H7 (cell line): ENCODE measurements at places on chromosomes 5 and 9. TPM values are rescaled to one million over a fixed set of nuclear protein-coding genes. Genes with fewer than 3 reads are reported as not detected.

DNA sequence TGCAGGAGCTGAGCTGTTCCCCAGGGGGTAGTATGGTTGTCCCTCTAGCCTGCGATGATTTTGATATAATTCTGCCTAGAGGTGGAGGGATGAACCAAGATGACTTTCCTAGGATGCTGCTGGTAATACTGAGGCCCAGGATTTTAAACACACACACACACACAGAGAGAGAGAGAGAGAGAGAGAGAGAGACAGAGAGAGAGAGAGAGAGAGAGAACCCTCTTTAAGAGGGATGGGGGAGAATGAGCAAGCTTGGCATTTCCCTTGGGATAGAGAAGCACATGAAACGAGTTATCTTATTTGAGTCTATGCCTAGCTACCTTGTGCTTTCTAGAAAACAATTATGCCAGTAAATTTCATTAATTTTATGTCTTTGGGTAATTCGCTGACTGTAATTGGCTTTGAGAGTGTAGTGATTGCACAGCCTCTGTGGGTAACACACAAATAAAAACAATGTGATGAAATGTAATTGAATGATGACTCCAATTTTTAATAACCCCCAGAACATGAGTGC, 338.4 kb downstream of the ARHGEF28 start:
- DNase-seq, result no peak

DNA sequence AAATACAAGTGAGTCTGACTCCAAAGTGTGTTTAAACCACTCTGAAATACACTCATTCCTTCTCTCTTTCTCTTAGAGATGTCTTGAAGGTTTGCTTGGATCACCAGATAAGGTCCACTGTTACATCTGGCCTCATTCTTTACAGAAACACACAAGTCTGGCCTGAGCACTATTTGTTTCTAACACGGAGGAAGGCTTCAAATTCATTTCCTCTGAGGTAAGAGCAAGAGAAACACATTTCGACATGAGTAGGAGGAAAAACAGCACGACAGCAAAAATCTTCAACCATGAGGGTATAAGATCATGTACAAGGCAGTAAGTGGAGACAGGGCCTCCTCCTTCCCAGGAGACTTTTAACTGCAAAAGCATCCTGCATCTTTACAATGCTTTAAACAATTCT, 8.0 kb downstream of the SIL1 start:
- no peak for DNase-seq

CTSL gene
- 46.8 and 47.7 TPM in 2 replicates for total RNA-seq

DNA sequence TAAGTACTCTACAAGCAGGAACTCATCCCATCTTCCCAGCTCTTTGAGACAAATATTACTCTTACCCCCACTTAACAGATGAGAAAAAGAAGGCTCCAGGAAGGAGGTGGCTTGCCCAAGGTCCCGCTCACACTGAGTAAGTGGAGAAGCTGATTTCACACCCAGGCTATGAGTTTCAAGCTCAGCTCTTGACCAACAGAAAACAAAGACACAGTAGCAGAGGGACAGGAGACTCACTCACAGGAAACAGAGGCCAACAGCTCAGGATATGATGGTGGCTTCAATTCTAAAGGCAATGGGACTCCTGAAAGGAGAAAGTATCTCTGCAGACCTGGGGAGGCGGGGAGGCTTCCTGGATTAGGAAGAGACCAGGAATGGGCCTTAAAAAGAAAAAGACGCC, 6.7 kb upstream of the TCF7 start:
- no peak for DNase-seq

- DNase-seq, result no peak
These were observed 149.2 kb downstream of the LRRC70 start for GRCh38 chr5:62727861-62728260.

SNCAIP gene
- 4.2 and 7.4 TPM in 2 replicates for total RNA-seq

- DNase-seq, result peak; percentile 43
These were observed 5.3 kb upstream of the ACO1 start for GRCh38 chr9:32378993-32379729.

GRCh38 chr5:58156361-58156760, 303.5 kb downstream of the PLK2 start:
- DNase-seq, result no peak

DNA sequence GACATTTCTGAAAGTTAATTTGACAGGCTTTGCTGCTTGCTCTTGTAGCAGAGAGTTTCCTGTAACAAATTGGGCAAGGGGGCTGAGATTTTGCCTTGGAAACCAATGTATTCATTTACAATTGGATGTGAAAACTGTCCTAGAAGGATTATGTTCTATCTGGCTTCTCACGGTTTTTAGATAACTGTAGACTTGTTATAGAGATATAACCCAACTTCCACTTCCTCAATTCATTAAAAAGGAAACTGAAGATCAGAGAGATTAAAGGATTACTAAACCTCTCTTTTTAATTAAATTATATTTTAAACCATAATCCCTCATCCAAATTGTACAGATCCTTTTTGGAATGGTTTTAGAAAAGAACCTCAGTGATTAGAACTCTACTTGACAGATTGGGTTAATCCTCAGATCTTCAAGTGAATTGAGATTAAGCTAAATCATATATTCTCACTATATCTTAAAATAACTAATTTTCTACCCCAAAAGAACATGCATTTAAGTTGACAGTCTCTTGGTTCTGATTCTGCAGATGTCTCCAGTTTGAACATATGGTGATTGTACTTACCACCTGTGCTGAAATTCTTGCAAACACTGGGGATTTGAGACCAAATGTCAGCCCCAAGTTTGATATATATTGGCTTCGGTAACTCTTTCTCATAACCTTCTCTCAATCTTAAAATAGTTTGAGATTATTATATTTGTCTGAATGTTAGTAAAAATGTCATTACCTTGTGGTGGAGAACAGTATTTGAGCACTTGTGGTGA, 130.1 kb upstream of the C9orf72 start:
- DNase-seq, result no peak

NIM1K gene
- total RNA-seq, result not detected in 2 replicates

DNA sequence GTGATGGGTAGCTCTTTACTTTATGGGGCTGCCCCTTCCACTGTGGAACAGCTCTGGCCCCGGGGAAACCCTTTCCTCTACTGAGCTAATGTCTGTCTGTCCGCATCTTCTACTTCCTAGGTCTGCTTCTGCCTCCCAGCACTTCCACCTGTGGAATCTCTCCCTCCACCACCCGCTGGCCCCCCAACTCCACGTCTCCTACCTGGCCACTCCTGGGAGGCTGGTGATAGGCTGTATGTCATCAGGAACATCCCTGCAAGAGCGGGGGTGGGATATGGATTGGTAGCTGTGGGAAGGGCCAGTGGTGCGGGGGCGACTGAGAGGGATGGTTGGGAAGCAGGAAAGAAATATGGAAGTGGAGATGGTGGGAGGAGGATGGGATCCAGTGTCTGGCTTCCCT, 9.2 kb downstream of the ALAD start:
- peak; percentile 18 for DNase-seq

GRCh38 chr5:75523275-75523674, 11.6 kb downstream of the POLK start:
- no peak for DNase-seq

- DNase-seq, result no peak
These were observed 156.1 kb downstream of the GHR start for GRCh38 chr5:42579320-42579719.

DNA sequence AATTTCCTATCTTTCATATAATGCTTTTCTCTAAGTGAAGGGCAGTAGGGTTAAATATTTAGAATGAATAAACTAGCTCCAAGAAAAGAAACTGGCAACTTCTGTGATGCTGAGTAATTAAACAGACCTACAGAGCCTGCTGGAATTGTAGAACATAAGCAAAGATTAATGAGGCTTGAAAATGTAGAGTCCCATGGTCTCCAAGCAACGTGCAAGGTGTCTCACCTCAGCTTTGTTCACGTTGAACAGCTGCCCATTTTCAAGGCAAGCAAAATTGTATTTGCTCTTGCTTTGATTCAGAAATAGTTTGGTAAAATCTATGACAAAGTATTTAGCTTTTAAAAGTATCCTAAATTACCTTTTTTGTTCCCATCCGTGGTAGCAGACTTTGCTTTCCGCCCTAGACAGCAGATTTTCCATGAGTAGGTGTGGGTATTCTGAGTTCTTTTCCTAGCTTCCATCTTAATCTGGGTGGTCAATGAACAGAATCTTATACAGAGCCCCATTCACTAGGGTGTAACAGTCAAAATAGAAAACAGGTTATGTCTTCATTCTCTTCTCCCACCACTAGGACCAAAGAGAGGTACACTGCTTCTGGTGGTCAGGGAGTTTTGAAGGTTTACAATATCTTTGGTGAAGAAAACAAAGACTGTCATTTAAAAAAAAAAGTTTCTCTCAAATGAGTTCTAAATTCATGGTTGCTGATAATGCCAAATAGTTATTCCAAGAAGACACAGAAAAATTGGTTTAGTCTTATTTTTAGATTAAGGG, 52.1 kb upstream of the TYRP1 start:
- no peak for DNase-seq

ENG gene
- total RNA-seq, result 1.4 and 1.8 TPM in 2 replicates

- no peak for DNase-seq
These were observed 17.0 kb downstream of the CDK5RAP2 start for GRCh38 chr9:120562861-120563443.

- no peak for DNase-seq
These were observed 600.1 kb upstream of the RGMB start for GRCh38 chr5:98173334-98173733.

IL9 gene
- not detected in 2 replicates for total RNA-seq

- DNase-seq, result no peak
These were observed 45.7 kb downstream of the MUSK start for GRCh38 chr9:110714314-110714713.

- DNase-seq, result peak; percentile 27
These were observed 13.3 kb upstream of the NKD2 start for GRCh38 chr5:995318-995717.

DNA sequence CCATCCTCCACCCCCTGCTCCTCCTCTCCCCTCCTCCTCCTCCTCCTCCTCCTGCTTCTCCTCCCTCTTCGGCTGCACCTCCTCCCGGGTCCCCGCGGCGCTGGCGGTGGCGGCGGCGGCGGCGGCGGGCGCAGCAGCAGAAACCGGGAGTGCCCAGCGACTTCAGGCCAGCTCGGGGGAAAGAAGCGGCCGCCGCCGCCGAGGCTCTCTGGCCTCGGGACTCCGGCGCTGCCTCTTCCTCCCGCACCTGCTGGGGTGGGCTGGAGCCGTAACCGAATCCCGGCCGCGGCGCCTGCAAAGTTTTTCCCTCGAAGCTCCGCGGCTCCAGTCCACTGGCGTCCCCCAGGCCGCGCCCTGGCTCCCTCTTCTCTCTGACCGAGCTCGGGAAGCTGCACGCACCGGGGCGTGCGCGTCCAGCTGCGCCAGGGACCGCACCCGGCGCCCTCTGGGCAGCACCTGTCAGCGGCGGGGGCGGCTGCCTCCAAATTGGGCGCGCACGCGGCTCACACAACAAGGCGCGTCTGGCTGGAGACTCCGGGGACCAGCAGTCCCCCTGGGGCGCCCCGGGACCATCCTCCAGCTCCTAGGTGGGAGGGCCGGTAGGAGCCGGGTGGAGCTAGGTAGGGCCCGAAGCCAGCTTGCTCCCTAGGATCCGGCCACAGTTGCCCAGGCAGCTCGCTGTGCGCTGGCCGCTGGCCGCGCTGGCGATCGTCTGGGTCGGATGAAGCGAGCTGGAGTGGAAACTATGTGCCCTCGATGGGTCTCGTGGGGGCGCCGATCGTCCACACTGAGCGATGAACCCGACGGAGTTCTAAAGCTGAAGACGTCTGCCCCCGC, at the start of gene MCTP1:
TSS of gene MCTP1 (minus strand) at position 523 of the 837 bp plus-strand sequence.
- peak; percentile 75 for DNase-seq

MUSK gene
- total RNA-seq, result not detected in 2 replicates

- DNase-seq, result no peak
These were observed 120.7 kb downstream of the PAPPA start for GRCh38 chr9:116274293-116274692.

DNA sequence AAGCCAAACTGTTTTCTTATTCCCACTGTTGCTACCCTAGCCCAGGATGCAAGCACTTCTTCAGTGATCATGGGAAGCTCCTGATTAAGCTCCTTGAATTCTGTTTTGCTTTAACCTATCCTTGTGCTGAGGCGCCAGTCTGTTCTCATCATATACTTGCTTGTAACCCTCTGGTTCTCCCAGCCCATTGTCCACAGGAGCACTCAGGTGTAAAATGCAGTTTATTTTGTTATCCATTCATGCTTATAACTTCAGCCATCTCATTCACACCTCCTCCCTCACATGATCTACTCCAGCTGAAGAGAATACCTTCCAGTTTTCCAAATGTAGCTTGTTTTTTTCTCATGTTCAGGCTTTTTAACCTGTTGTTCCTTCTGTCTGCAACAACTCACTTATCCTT, 402.1 kb upstream of the BRINP1 start:
- DNase-seq, result no peak

GRCh38 chr5:151682240-151682639, 4.5 kb downstream of the SPARC start:
- DNase-seq, result no peak

DNA sequence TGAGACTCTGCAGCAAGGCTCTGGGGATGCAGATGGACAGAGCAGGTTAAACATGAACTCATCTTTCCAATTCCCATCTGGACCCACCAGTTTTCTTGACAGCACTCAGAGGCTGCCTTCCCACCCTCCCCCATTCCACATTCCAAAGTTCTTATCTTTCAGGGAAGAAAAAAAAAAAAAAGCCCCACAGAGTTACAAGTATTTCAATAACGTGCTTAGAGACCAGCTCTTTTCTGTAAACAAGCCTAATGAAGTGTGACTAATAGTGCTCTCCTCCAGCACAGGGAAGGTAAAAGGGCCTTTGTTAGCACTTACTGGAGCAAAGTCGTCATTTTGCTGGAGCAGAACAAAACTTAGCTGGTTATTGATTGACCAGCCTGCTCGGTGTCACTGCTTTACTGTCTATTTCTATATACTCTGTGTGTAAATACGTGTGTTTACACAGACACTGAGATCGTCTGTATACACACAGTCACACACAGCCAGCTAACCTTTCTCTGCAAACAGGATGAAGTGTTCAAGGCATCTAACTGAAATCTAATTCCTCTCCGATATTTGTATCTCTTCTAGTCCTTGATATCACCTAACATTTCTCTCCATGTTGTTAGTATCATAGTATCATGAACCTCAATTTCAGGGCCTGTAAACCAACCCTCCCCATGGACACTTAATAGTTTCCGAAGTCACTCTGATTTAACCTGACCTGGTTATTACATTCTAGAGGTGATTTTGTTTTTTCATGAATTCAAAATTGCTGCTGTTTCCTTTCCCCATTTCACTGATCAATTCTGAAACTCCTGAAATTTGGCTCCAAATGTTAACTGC, 84.9 kb downstream of the ZNF608 start:
- DNase-seq, result no peak

- no peak for DNase-seq
These were observed 215.0 kb downstream of the GAPVD1 start for GRCh38 chr9:125476645-125477044.
